ENCODE measurements at places on chromosomes 1 and 21.

GRCh38 chr1:232844791-232845190 lies 39.6 kb downstream of the MAP10 start:
- DNase-seq = no peak

- no peak for DNase-seq
Observed at GRCh38 chr1:47711848-47712492, 274.1 kb downstream of the FOXD2 start.

DNA sequence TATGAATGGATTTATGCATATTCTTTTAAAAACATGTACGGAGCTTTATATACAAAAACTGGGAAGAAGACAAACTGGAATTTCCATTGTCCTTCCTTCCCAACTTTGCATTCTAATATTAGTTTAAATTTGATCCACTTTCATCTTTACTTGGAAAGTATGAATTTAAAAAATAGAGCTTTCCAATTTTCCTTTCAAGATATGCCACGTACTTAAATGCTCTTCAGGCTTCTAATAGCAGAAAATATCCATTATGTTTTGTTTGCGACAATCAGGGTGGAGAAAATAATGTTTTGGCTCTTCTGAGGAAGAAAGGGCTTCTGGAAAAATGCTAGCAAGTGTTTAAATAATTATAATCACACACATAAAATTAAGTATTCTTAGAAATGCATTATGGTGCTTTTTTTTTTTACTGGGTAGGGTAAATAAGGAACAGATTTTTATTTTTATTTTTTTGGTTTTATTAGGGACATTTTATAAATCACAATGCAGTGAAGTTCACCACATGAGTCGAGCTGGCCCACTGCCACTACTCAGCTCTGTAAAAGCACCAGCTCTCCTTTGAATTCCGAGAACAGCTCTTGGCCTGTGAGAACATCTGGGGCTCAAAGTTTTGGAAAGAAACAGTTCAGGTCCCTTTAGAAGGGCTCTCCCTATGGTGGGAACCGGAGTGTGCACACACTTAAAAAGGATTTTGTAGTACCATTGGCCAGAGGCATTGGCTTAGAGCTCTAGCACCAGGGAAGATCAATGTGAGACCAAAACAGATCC lies 287.4 kb upstream of the LYPLAL1 start:
- no peak for DNase-seq

GRCh38 chr1:15431571-15431948 lies 6.7 kb upstream of the CTRC start:
- no peak for DNase-seq

- peak; percentile 12 for DNase-seq
Observed at GRCh38 chr1:31715087-31715872, 11.5 kb upstream of the COL16A1 start.

GRCh38 chr1:177145106-177146070 lies 19.1 kb downstream of the ASTN1 start:
- DNase-seq = no peak

DNA sequence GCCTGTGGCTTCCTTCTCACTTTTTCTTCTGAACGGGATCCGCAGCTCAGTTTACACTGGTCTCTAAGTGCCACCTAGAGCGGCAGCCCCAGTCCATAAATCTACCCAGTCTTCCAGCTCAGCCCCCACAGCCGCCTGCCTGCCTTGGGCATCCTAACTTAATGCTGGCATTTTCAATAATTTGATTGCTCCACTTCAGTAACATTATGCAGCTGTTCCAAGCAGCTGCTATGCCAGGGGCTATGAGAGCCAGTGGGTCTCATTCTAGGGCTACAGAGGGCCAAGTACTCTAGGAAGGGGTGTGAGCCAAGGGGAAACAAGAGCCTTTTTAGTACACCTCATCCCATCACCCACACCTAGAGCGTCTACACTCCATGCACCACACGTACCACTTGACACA lies 48.4 kb upstream of the COA6 start:
- DNase-seq = no peak

DNA sequence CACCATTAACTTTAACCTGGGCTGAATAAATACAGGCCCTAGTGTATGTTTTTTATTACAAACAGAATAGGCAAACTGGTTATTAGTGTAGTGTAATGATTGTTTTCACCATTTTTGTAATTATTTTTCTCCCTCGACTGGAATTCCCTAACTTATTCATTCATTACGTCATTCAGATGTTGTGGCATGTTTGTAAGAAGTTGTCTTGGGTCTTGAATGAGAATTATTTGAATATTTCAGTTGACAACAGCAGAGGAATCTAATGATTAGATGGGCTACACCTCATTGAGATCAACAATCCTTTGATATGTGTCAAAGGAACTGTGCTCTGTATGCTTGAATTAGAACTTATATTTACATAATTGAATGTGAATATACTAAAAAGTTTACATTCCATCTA lies 12.8 kb downstream of the XCL1 start:
- no peak for DNase-seq

DNA sequence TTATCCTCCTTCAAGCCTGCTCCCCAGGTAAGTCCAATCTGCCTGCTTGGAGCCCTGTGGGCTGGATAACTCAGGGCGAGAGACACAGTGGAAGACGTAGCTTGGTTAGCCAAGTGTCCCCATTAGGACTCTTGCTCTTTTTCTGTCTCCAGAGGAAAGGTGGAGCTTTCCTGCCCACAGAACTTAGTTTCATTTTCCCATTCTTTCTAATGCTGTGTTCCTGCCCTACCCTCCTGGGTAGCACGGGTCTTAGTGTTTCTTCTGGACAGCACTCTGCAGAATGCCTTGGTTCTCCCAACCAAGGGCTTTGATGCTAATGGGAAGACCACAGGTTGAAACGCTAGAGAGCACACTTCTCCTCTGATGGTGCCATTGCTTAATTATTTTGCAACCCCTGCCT lies 92.5 kb upstream of the LRRC8D start:
- DNase-seq = no peak

- no peak for DNase-seq
Observed at GRCh38 chr1:211492511-211493132, 660 bp upstream of the RD3 start.

DNA sequence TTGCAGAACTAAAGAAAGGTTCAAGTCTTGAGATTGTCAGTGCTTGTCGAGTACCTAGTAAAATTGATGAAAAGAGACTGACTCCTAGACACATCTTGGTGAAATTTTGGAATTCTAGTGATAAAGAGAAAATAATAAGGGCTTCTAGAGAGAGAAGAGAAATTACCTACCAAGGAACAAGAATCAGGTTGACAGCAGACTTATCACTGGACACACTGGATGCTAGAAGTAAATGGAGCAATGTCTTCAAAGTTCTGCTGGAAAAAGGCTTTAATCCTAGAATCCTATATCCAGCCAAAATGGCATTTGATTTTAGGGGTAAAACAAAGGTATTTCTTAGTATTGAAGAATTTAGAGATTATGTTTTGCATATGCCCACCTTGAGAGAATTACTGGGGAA lies 16.3 kb downstream of the L1TD1 start:
- DNase-seq = no peak

GRCh38 chr1:85074365-85074964 lies 26.2 kb upstream of the MCOLN3 start:
- no peak for DNase-seq

DNA sequence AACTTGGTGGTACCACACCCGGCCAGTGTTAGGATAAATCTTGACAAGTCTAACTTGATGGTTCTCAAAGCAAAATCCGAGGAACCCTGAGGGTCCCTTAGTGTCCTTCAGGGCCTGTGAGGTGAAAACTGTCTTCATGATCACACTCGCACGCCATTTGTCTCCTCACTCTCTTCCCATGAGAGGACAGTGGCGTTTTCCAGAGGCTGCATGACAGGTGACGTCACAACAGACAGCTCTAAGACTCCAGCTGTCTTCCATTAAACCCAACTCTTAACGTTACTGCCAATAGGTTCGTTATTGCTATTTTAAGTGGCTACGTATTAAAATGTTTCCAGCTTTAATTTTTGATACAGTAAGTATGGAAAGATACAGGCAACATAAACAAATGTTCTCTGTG lies 13.8 kb downstream of the CFAP74 start:
- DNase-seq = no peak

GRCh38 chr1:96964761-96965160 lies 243.2 kb downstream of the PTBP2 start:
- no peak for DNase-seq

DNA sequence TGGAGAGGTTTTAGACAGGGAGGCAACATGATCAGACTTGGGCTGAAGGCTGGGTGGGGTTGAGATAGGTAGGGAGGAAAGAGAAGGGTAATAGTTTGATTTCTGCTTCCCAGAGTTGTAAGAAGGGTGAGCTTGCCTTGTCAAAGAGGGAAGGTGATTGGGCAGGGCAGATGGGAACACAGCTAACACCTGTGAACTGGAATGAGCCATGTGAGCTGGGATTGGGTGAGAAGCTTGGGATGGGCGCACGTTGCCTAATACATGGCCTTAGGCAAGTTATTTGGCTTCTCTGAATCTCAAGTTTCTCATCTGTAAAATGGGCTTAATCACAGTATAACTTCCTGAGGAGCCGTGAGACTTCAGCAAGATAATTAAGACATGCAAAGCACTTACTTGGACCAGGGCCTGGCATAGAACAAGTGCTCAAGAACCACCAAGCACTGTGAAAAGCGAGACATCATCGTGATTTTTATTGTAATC lies 33.8 kb upstream of the ID3 start:
- no peak for DNase-seq

- DNase-seq = no peak
Observed at GRCh38 chr1:10561497-10561896, 86.7 kb downstream of the PEX14 start.

DNA sequence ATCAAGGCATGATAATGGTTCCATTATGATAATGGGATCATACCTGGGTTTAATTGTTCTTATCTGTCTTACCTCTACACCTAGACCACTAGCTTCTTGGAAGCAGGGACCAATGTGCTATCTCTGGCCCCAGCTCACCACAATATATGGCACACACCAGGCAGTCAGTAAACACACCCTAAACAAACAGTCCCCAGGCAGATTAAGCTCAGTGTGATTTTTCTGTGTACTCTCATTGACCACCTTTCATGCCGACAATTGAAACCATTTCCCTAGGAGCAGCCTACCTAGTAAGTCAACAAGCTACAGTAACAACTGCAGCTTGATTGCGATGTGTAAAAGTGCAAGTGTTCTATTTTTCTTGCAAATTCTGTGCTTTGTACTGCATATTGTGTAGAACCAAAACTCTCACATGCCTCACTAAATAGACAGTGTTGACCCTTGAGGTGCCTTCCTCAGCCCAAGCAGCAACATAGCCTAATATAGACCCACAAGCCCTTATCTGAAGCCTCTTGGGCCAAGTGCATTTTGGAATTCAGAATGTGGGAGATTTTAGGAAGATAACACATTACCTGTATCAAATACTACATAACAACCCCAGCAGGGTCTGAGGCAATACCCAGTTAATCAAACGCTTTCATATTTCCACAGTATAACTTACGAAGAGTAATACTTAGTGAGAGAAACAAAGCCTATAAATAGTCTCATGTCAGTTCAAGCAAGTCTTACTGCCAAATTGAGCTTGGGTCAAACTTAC lies 32.0 kb downstream of the INPP5B start:
- DNase-seq = no peak

GRCh38 chr1:222815440-222815765 lies 564 bp downstream of the DISP1 start:
- no peak for DNase-seq

GRCh38 chr21:24869862-24870261 lies 737.4 kb downstream of the MRPL39 start:
- no peak for DNase-seq

- no peak for DNase-seq
Observed at GRCh38 chr21:20551939-20552338, 446.3 kb upstream of the NCAM2 start.

DNA sequence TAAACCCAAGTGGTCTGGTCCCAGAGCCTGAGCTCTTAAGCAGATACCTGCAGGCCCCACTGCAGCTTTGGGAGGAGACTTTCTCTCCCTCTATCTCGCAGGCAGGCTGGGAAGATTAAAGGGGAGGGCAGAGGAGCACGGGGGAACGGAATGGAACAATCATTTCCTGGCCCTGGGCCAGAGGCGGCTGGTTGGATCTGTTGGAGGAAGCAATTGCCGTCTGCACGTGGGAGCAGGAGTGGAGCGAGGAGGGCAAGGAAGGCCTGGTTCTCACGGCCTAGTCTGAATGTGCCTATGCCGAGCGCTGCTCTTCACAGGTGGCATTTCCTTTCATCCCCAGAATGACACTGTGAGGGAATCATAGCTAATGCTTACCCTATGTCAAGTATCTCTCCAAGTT lies 23.7 kb downstream of the NKAIN1 start:
- no peak for DNase-seq

GRCh38 chr1:230066031-230066430 lies 1.0 kb upstream of the GALNT2 start:
- DNase-seq = no peak

- DNase-seq = no peak
Observed at GRCh38 chr1:32761936-32762335, 55.2 kb downstream of the YARS1 start.

DNA sequence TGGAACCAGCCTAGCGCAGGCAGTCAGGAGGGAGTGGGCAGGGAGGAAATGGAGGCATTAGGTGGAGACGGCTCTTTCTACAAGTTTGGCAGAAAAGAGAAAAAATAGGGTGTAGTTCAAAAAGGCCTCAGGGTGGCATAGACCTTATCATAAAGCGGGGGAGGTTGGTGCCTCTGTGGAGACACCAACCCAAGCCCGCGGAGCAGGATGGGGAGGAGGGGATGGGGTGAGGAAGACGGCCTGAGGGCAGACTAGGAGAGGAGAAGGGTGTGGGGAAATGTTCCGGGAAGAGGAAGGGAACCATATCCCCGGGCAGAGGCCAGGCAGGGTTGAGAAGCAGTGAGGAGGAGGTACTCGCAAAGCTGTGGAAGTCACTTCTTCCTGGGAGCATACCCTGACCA lies 17.4 kb upstream of the SHE start:
- DNase-seq = no peak

All from CD4-positive, alpha-beta T cell treated with Interleukin-2 at 100 ng/mL for 4 hours (primary cell).